ENCODE measurements at places on chromosomes 13 and 19. TPM values are rescaled to one million over a fixed set of nuclear protein-coding genes. Genes with fewer than 3 reads are reported as not detected.

GRCh38 chr13:105353654-105354053 is 1181.8 kb downstream of the EFNB2 start:
- no peak overlapping the region for H3K4me3 ChIP-seq
- no peak for DNase-seq
- no peak overlapping the region for H3K27ac ChIP-seq
- H3K27me3 ChIP-seq = no peaks in the 10 kb centered on the region

- DNase-seq = no peak
- peaks cover 77% of the 10 kb centered on the region for H3K36me3 ChIP-seq
- H3K27me3 ChIP-seq = no peaks in the 10 kb centered on the region
- H3K27ac ChIP-seq = no peak overlapping the region
- H3K4me1 ChIP-seq = peaks cover 8% of the 10 kb centered on the region
Observed at GRCh38 chr19:46385636-46386035, 27.7 kb downstream of the CCDC8 start.

GRCh38 chr19:47240996-47241918 is 10.3 kb upstream of the BBC3 start:
- H3K27me3 ChIP-seq = no peaks in the 10 kb centered on the region
- no peak overlapping the region for H3K4me3 ChIP-seq
- H3K36me3 ChIP-seq = no peaks in the 10 kb centered on the region
- peaks cover 46% of the 10 kb centered on the region for H3K4me1 ChIP-seq
- H3K27ac ChIP-seq = no peak overlapping the region

GRCh38 chr13:90740099-90740498 is 607.4 kb upstream of the MIR17HG start:
- no peaks in the 10 kb centered on the region for H3K27me3 ChIP-seq
- H3K4me1 ChIP-seq = no peaks in the 10 kb centered on the region
- no peak overlapping the region for H3K4me3 ChIP-seq
- no peak for DNase-seq
- H3K36me3 ChIP-seq = no peaks in the 10 kb centered on the region
- no peak overlapping the region for H3K27ac ChIP-seq

DNA sequence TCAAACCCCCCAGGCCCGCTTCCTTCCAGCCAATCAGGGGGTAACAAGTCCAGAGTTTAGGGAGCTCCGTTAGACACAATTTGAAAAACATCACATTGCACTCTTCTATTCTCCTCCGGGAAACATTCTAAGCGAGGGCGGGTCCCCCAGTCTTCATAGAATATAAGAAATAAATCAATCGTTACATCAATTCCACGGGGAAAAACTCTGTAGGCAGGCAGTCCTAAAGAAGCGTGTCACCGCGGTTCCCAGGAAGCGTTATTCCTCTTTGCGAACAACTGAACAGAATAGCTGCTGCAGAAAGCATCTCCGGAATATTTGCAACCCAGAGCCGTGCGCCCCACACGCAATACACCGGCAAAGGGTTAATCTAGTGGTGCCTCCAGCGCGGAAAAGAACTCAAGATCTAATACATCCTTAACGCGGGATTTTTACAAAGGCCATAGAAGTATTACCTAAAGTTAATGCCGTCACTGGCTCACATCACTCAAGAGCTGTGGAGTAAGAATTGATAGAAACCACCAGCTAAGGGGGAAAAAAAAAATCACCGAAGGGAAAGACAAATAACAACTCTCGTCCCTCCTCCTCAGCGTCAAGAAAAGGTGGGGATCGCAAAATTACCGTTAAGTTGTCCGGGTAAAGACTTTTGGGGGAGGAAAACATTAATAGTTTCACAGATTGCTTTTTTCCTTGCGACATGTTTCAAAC is 65.1 kb downstream of the KCNRG start:
- H3K36me3 ChIP-seq = no peaks in the 10 kb centered on the region
- H3K27me3 ChIP-seq = no peaks in the 10 kb centered on the region
- peak overlapping the region; percentile 87 for H3K27ac ChIP-seq
- no peak for DNase-seq
- H3K4me1 ChIP-seq = peaks cover 56% of the 10 kb centered on the region

Gene ZNF787
- total RNA-seq = 13.5 TPM

DNA sequence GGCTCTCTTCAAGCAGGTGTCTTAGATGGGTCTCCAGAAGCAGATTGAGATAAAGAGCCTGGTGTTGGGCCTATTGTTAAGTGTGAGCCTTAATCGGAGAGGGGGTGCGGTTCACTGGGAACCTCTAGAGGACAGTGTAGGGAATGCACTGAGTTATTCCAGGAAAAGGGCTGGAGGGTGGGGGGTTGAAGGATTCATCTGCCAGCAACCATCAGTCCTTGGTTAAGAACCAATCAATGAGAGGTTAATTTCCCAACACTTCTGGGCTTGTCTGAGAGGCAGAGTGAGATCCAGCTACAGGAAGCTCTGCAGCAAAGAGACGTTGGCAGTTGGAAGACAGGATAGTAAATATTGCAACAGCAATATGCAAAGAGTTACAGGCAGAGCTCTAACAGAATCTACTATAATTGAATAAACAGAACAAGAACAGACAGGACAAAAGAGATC is 28.7 kb downstream of the CYP4F2 start:
- H3K27ac ChIP-seq = no peak overlapping the region
- DNase-seq = no peak
- H3K27me3 ChIP-seq = no peaks in the 10 kb centered on the region
- no peaks in the 10 kb centered on the region for H3K4me1 ChIP-seq
- no peaks in the 10 kb centered on the region for H3K36me3 ChIP-seq
- no peak overlapping the region for H3K4me3 ChIP-seq

Gene PTH2
- not detected for total RNA-seq

DNA sequence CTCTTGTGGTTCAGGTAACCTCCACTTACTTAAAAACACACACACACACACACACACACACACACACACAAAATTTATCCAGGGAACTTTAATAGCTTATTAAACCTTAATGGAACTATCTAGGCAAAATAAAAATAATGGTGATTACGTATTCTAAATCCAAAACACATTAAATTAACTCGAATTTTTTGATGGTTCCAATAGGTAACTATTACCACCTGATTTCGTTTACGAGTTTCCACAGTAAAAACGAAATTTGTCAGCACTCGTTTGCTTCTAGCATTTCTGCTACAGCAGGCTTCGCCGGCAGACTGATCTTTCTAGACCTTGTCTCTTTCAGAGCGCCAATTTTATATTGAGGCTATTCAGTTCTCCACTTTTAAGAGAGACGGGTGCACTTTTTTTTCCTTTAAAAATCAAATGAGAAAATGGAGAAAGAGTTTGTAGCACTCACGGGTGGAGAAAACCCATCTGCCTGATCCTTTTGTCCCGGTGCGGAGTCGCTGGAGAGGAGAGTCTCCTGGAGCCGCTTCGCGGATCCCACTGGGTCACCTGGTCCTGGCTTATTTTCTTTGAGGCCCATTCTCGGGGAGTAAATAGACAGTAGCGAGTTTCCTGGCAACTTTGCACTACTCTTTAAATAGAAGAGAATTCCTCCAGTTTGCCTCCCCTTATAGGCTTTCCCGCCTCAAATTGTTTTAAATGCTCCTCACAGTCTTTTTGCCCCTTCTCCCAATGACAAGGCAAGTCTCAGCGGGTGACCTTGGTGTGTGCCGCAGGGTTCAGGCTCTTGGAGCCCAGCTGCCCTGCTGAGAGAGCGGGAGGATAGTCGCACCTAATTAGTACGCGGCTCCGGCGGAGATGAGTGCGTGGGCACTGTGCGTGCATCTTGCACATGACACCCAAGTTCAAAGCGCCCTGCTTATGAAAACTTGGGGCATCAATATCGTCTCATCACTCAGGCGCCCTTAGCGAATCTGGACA is 117.0 kb downstream of the KCNRG start:
- H3K27me3 ChIP-seq = peaks cover 7% of the 10 kb centered on the region
- no peak overlapping the region for H3K27ac ChIP-seq
- H3K4me1 ChIP-seq = peaks cover 13% of the 10 kb centered on the region
- H3K4me3 ChIP-seq = no peak overlapping the region
- DNase-seq = no peak

DNA sequence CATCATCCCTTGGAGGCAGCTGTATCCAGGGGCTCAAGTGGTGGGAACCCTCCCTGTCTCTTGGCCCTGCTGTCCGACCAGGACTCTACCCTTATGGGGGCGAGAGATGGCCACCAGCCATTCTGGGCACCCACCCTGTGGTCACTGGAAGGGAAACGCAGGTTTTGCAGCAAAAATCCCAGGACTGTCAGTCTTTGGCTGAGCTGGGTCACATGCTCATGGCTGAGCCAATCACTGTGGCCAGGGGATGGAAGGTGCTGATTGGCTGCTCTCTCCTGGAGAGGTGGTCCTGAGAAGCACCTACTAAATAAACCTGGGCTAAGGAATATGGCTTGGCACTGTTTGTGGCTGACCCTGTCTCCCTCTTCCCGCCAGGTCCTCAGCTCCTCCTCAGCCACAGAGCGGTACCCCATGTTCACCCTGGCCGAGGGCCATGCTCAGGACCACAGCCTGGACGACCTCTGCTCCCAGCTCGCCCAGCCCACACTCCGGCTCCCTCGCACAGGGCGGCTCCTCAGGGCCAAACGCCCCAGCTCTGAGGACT is 8.9 kb downstream of the ATG4D start:
- H3K27ac ChIP-seq = no peak overlapping the region
- no peak overlapping the region for H3K4me3 ChIP-seq
- no peaks in the 10 kb centered on the region for H3K27me3 ChIP-seq
- H3K36me3 ChIP-seq = peaks cover 77% of the 10 kb centered on the region

- no peaks in the 10 kb centered on the region for H3K36me3 ChIP-seq
- H3K4me3 ChIP-seq = no peak overlapping the region
- H3K27me3 ChIP-seq = no peaks in the 10 kb centered on the region
- H3K4me1 ChIP-seq = peaks cover 54% of the 10 kb centered on the region
- DNase-seq = no peak
Observed at GRCh38 chr13:30622551-30622950, 4.8 kb downstream of the USPL1 start.

DNA sequence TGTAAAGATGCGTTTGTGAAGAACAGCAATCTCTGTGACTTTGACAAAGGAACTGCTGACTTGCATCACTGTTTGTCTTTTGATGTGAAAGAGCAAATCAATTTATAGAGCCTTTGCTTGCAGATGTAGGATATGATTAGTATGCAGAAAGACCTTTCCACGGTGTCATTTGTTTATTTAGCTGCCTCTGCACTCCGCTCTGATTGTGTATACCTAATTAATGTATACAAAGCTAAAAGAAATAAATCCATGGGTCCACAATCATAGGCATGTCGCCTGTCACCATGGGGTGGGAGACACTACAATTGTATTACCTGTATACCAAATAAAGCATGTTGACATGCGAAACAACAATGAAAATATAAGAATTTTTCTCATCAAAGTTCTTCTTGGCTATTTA is 410.7 kb downstream of the MZT1 start:
- H3K27ac ChIP-seq = no peak overlapping the region
- H3K4me1 ChIP-seq = no peaks in the 10 kb centered on the region
- H3K4me3 ChIP-seq = no peak overlapping the region
- H3K36me3 ChIP-seq = no peaks in the 10 kb centered on the region
- DNase-seq = no peak

- H3K27ac ChIP-seq = no peak overlapping the region
- DNase-seq = no peak
- peaks cover 26% of the 10 kb centered on the region for H3K4me1 ChIP-seq
- H3K4me3 ChIP-seq = no peak overlapping the region
Observed at GRCh38 chr19:9789066-9789465, 20.5 kb upstream of the ZNF846 start.

Gene PLPPR3
- not detected for total RNA-seq

DNA sequence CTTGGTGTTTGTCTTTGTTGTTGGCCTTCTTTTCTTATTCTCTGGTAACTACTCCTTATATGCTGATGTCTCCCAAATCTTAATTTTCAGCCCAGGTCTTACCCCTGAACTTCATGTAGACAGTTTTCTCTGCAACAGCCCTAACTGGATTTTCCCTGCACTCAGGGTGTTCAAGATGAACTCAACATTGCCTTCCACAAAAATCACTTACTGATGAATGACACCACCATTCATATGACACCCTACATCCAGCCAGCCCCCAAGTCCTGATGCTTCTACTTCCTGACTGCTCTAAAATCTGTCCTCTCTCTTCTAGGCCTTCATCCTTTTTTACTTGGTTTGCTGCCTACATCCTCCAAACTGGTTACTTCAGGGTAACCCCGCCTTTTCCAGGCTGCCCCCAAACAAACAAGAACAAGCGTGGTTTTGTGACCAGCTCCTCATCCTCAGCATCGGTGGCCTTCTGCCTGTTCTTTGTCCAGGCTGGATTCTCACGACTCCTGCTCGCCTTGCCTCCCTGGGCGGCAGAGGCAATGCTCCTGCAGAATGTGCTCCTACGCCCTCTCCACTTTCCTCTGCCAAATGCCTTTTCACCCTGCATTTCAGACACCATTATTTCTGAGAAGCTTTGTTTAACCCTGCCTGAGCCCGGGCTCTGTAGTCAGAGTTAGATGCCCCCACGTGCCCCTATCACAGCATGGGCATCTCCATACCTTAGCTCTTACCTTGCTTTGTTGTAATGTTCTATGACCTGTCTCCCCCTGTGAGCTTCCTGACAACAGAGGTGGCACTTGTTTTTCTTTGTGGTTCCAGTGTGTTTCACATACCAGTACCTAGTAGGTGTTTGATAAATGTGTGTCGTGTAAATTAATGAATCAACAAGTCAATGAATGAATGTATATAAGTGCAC is 61.8 kb downstream of the WDFY2 start:
- H3K27me3 ChIP-seq = no peaks in the 10 kb centered on the region
- no peak overlapping the region for H3K27ac ChIP-seq
- no peaks in the 10 kb centered on the region for H3K36me3 ChIP-seq
- H3K4me3 ChIP-seq = no peak overlapping the region
- no peak for DNase-seq

GRCh38 chr13:94956417-94957110 is 244.2 kb upstream of the SOX21 start:
- DNase-seq = no peak
- no peak overlapping the region for H3K27ac ChIP-seq
- no peaks in the 10 kb centered on the region for H3K36me3 ChIP-seq

Gene CGB8
- not detected for total RNA-seq

GRCh38 chr13:32059511-32059984 is 28.0 kb downstream of the FRY start:
- no peaks in the 10 kb centered on the region for H3K27me3 ChIP-seq
- H3K4me3 ChIP-seq = no peak overlapping the region
- no peak overlapping the region for H3K27ac ChIP-seq
- no peaks in the 10 kb centered on the region for H3K36me3 ChIP-seq
- no peak for DNase-seq

Gene SHISA7
- total RNA-seq = 0.25 TPM

Gene TRIM13
- 12.3 TPM for total RNA-seq

GRCh38 chr13:29508130-29508875 is 87.2 kb downstream of the SLC7A1 start:
- no peak overlapping the region for H3K4me3 ChIP-seq
- peaks cover 37% of the 10 kb centered on the region for H3K4me1 ChIP-seq
- no peaks in the 10 kb centered on the region for H3K27me3 ChIP-seq
- H3K27ac ChIP-seq = peak overlapping the region; percentile 63
